Activated CD8-positive, alpha-beta T cell treated with anti-CD3 and anti-CD28 coated beads, Interleukin-2, amount 10 ng/mL, durations not matched to agents 7 days and 5 days (primary cell): ENCODE measurements at places on chromosomes 13 and 19. TPM values are rescaled to one million over a fixed set of nuclear protein-coding genes. Genes with fewer than 3 reads are reported as not detected.

DNA sequence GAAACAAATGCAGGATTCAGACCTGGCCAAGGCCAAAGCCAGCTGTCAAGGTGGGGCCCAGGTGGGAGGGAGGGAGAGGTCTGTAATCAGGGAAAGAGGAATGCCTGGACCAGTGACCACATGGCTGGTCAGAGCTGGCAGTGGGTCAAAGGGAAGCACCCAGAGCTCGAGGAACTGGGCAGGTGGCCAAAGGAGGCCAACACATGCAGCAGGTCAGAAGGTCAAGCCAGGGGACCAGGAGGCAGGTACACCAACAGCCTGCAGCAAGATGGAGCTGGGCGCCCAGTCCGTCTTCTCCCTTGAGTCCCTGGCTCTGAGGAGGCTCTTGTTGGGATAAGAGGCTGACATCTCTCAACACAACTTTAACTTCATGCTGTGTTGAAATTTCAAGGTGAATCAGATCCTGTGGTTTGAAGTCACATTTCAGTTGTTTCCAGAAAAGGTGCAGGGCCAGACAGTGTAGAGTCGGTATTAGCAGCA lies 17.1 kb downstream of the GPATCH1 start:
- H3K4me1 ChIP-seq = peaks cover 6% of the 10 kb centered on the region
- DNase-seq = no peak
- no peaks in the 10 kb centered on the region for H3K27me3 ChIP-seq
- no peak overlapping the region for H3K27ac ChIP-seq

Gene SYNGR4
- not detected for total RNA-seq

Gene CEACAM7
- not detected for total RNA-seq

- no peaks in the 10 kb centered on the region for H3K36me3 ChIP-seq
- no peaks in the 10 kb centered on the region for H3K27me3 ChIP-seq
- DNase-seq = no peak
- H3K4me3 ChIP-seq = no peak overlapping the region
- H3K27ac ChIP-seq = no peak overlapping the region
Measured at GRCh38 chr13:112150352-112150751, 83.4 kb downstream of the SOX1 start.

GRCh38 chr19:17037966-17038500 lies 11.4 kb upstream of the CPAMD8 start:
- no peak overlapping the region for H3K27ac ChIP-seq
- no peaks in the 10 kb centered on the region for H3K4me1 ChIP-seq
- H3K36me3 ChIP-seq = no peaks in the 10 kb centered on the region
- no peak overlapping the region for H3K4me3 ChIP-seq
- DNase-seq = no peak
- no peaks in the 10 kb centered on the region for H3K27me3 ChIP-seq

- H3K36me3 ChIP-seq = no peaks in the 10 kb centered on the region
- DNase-seq = no peak
- H3K4me3 ChIP-seq = no peak overlapping the region
Measured at GRCh38 chr13:113413178-113413897, 40.0 kb downstream of the ADPRHL1 start.

GRCh38 chr13:105048677-105049076 lies 1486.8 kb downstream of the EFNB2 start:
- no peak overlapping the region for H3K4me3 ChIP-seq
- H3K27ac ChIP-seq = no peak overlapping the region
- H3K27me3 ChIP-seq = no peaks in the 10 kb centered on the region

GRCh38 chr13:45341034-45341798 lies at the start of gene TPT1:
Gene TPT1, minus strand, starts transcription at chr13:45341183. Its CDS starts 114 bp downstream, at chr13:45341069.
- peaks cover 61% of the 10 kb centered on the region for H3K36me3 ChIP-seq
- DNase-seq = peak; percentile 100
- peak within 1 kb of the TSS; percentile 100 for H3K27ac ChIP-seq
- peaks cover 44% of the 10 kb centered on the region for H3K4me1 ChIP-seq
- H3K27me3 ChIP-seq = no peaks in the 10 kb centered on the region

Gene RPL36
- total RNA-seq = 951 TPM

GRCh38 chr13:49343255-49343654 lies 95.5 kb downstream of the CDADC1 start:
- DNase-seq = no peak
- H3K36me3 ChIP-seq = no peaks in the 10 kb centered on the region
- H3K4me3 ChIP-seq = no peak overlapping the region
- no peaks in the 10 kb centered on the region for H3K27me3 ChIP-seq

DNA sequence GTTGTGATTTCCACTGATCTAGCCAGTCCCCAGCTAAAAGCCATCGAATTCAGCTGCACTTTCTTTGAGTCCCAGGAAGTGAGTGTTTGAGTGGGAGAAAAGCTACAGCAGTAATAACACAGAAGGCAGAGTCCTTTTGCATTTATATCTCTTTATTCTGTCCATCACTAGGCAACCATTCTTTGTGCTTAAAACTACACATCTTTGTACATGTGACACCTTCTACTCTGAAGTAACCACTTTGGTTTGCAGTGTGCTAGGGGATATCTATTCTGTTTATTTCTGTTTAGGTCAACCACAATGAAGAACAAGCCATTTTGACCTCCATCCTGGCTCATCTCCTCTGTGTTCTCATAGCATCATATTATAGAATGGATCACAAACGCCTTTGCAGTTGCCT lies 226.0 kb upstream of the SERP2 start:
- DNase-seq = no peak
- H3K4me1 ChIP-seq = peaks cover under 1% of the 10 kb centered on the region
- H3K36me3 ChIP-seq = no peaks in the 10 kb centered on the region
- no peak overlapping the region for H3K4me3 ChIP-seq

Gene SBK3
- total RNA-seq = not detected

- H3K36me3 ChIP-seq = peaks cover 9% of the 10 kb centered on the region
- H3K4me1 ChIP-seq = peaks cover 12% of the 10 kb centered on the region
- H3K27me3 ChIP-seq = peaks cover 18% of the 10 kb centered on the region
- DNase-seq = no peak
- H3K27ac ChIP-seq = no peak overlapping the region
- no peak overlapping the region for H3K4me3 ChIP-seq
Measured at GRCh38 chr19:18899624-18900560, 3.9 kb upstream of the CERS1 start.

DNA sequence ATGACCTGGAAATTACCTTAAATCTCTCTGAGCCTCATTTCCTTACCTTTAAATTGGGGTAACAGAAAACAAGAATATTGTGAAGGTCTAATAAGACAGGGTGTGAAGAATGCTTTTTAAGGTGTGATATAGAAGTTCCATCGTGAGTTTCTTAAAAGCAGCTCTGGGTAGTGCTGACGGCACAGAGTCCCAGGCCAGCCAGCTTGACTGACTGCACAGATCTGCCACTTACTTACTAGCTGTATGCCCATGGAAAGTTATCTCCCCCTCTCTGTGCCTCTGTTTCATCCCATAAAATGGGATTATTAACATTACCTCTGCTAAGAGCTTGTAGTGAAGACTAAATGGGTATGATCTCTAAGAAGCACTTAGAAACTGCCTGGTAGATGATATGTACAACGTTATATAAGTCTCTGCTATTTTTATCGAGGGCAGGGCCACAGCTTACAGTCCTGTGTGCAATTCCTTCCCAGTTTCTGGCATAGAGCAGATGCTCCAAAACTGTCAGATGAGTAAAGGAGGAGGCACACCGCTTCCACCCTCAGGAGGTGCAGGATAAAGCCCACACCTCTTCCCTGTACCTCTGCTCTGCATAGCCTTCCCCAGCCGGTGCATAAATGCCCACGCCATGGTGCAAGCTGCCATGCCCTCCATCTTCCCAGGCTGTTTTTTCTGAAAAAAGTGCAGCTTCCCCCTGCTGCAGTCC lies 99.6 kb downstream of the MBNL2 start:
- H3K27me3 ChIP-seq = no peaks in the 10 kb centered on the region
- H3K4me1 ChIP-seq = no peaks in the 10 kb centered on the region
- H3K4me3 ChIP-seq = no peak overlapping the region
- H3K36me3 ChIP-seq = no peaks in the 10 kb centered on the region

- no peak overlapping the region for H3K4me3 ChIP-seq
- H3K27me3 ChIP-seq = no peaks in the 10 kb centered on the region
- no peaks in the 10 kb centered on the region for H3K4me1 ChIP-seq
Measured at GRCh38 chr13:87535911-87536310, 135.3 kb upstream of the SLITRK5 start.

Gene KIRREL2
- total RNA-seq = 1.9 TPM

DNA sequence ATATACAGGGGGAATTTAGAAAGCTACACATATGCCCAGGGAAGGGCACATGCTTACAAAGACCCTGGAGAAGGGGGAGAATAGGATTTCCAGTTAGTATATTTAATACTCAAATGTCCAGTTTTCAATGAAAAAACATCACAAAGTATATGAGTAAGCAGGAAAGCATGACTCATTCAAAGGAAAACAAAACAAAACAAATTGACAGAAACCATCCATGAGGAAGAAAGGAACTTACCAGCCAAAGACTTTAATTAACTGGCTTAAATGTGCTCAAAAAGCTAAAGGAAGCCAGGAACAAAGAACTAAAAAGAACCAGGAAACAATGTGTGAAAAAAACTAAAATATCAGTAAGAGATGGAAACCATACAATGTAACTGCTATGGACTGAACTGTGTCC lies 716.2 kb upstream of the ARGLU1 start:
- no peaks in the 10 kb centered on the region for H3K36me3 ChIP-seq
- no peak overlapping the region for H3K4me3 ChIP-seq
- H3K27ac ChIP-seq = no peak overlapping the region
- DNase-seq = no peak
- no peaks in the 10 kb centered on the region for H3K27me3 ChIP-seq

Gene RNF17
- not detected for total RNA-seq

Gene BST2
- 222 TPM for total RNA-seq

Gene TJP3
- 1.3 TPM for total RNA-seq
